Hair follicle dermal papilla cell (primary cell): ENCODE measurements at places on chromosomes 2 and 18. TPM values are rescaled to one million over a fixed set of nuclear protein-coding genes. Genes with fewer than 3 reads are reported as not detected.

NABP1 gene
- total RNA-seq, result 68.3 and 97.6 TPM in 2 replicates

DSG1 gene
- not detected in 2 replicates for total RNA-seq

MATN3 gene
- total RNA-seq, result 2.2 and 2.3 TPM in 2 replicates

POTEJ gene
- not detected in 2 replicates for total RNA-seq

EGR4 gene
- total RNA-seq, result 0.12 TPM in 1 of 2 replicates, not detected in the other

SCG2 gene
- total RNA-seq, result 0.12 and 0.32 TPM in 2 replicates

CCDC178 gene
- total RNA-seq, result 0.16 TPM in 1 of 2 replicates, not detected in the other

OR6B2 gene
- not detected in 2 replicates for total RNA-seq

ZNF397 gene
- 13.4 and 16.6 TPM in 2 replicates for total RNA-seq

CERS6 gene
- 19.0 and 21.0 TPM in 2 replicates for total RNA-seq

SERPINB3 gene
- total RNA-seq, result not detected in 2 replicates

FBXO48 gene
- 0.16 and 0.49 TPM in 2 replicates for total RNA-seq

DSC2 gene
- 0.12 and 0.32 TPM in 2 replicates for total RNA-seq

IL1R1 gene
- 143 and 176 TPM in 2 replicates for total RNA-seq

POMC gene
- total RNA-seq, result 0.65 TPM in 1 of 2 replicates, not detected in the other

SERPINB4 gene
- not detected in 2 replicates for total RNA-seq

RAB6C gene
- not detected in 2 replicates for total RNA-seq

DLX1 gene
- 0.49 and 2.9 TPM in 2 replicates for total RNA-seq

RBKS gene
- 1.3 TPM in 2 replicates for total RNA-seq
